ENCODE measurements at places on chromosomes 6 and 20. TPM values are rescaled to one million over a fixed set of nuclear protein-coding genes. Genes with fewer than 3 reads are reported as not detected.

GRCh38 chr6:149861603-149862423 is 2.3 kb downstream of the LRP11 start:
- H3K36me3 ChIP-seq: no peaks in the 10 kb centered on the region
- no peak for DNase-seq
- H3K4me1 ChIP-seq: peaks cover 20% of the 10 kb centered on the region
- peaks cover 23% of the 10 kb centered on the region for H3K27me3 ChIP-seq

DNA sequence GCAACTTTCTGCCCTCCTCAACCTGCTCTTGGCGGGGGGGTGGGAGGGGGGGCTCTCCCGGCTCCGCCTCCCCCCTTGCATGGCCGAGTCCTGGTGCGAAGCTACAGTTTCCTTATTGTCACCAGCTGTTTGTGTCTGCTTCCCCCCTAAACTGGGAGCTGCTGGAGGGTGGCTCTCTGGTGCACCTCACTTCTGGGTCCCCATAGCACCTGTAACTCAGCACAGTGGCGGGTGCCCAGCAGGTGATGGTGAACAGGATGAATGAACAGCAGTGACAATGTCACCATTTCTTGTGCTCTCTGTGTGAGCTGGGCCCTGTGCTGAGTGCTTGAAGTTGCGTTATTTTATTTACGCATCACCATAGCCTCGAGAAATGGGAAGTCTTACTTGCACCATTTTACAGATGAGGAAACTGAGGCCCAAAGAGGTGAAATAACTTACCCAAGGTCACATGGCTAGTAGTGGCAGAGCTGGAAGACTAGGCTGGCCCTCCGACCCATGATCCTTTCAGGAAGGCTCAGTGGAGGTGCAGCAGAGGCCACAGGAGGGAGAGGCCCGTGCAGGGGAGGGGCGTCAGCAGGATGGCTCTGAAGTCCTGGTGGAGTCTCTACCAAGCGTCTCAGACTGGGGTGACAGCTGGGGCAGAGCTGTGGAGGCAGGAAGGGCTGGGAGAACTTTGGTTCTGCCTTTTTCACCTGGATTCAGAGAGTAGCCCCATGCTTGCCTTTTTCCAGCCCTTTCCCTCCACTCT is 41.8 kb downstream of the SRC start:
- H3K4me1 ChIP-seq: peaks cover 4% of the 10 kb centered on the region
- DNase-seq: no peak
- no peaks in the 10 kb centered on the region for H3K36me3 ChIP-seq
- no peak overlapping the region for H3K4me3 ChIP-seq
- H3K27me3 ChIP-seq: peaks cover 5% of the 10 kb centered on the region

DNA sequence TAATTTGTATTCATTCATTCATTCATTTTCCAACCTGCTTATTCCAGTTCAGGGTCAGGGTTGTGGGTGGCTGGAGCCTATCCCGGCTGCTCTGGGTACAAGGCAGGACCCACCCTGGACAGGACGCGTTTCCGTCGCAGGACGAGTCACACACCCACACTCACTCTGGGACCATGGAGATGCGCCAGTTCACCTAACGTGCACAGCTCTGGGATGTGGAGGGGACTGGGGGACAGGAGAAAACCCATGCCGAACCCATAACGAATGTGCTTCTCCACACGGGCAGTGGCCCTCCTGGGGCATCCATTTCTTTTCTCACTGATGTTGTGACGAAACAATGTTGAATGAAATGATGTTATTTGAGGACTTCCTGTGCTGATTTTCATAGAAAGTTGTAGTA is 26.5 kb downstream of the ERMARD start:
- H3K27ac ChIP-seq: no peak overlapping the region
- no peak overlapping the region for H3K4me3 ChIP-seq
- H3K4me1 ChIP-seq: peaks cover 5% of the 10 kb centered on the region

The C20orf204 gene
- total RNA-seq: 19.0 TPM

The GFOD1 gene
- 11.6 TPM for total RNA-seq

The SIRPB2 gene
- total RNA-seq: not detected

Data from activated CD8-positive, alpha-beta memory T cell treated with anti-CD3 and anti-CD28 coated beads, Interleukin-2, amount 10 ng/mL, durations not matched to agents 7 days and 5 days (primary cell).